ENCODE measurements at places on chromosomes 7 and 10. TPM values are rescaled to one million over a fixed set of nuclear protein-coding genes. Genes with fewer than 3 reads are reported as not detected.

The SPAG6 gene
- total RNA-seq: not detected

The KLF14 gene
- not detected for total RNA-seq

The OIT3 gene
- total RNA-seq: 0.29 TPM

The SEMA3D gene
- 1.7 TPM for total RNA-seq

The CAMK1D gene
- total RNA-seq: 23.8 TPM

The SMARCD3 gene
- 107 TPM for total RNA-seq

The NOS3 gene
- total RNA-seq: 13.1 TPM

The SRI gene
- 83.9 TPM for total RNA-seq

The BBS9 gene
- 9.6 TPM for total RNA-seq

The NUPR2 gene
- not detected for total RNA-seq

The RBP3 gene
- total RNA-seq: not detected

The CYP2C8 gene
- total RNA-seq: 0.34 TPM

The CPEB3 gene
- total RNA-seq: 11.4 TPM

The BMPER gene
- 6.2 TPM for total RNA-seq

The MLXIPL gene
- 14.0 TPM for total RNA-seq

The TMEM229A gene
- total RNA-seq: 0.71 TPM

The STEAP1B gene
- 1.1 TPM for total RNA-seq

The NET1 gene
- total RNA-seq: 36.4 TPM

The PLAU gene
- total RNA-seq: 9.2 TPM

The GIMAP7 gene
- total RNA-seq: 25.0 TPM

The SFXN2 gene
- 3.2 TPM for total RNA-seq

The SH2D4B gene
- total RNA-seq: not detected

The FRMD4A gene
- 44.2 TPM for total RNA-seq

The C10orf90 gene
- total RNA-seq: 0.31 TPM

The CPVL gene
- 12.8 TPM for total RNA-seq

The SPDYE9 gene
- total RNA-seq: not detected

The GNAT3 gene
- not detected for total RNA-seq

The CRHR2 gene
- total RNA-seq: 0.44 TPM

The TMEM196 gene
- not detected for total RNA-seq

The TACR2 gene
- total RNA-seq: 0.24 TPM

The LRRC18 gene
- total RNA-seq: not detected

The PCBD1 gene
- 116 TPM for total RNA-seq

The SCIN gene
- 0.10 TPM for total RNA-seq

The GALNT11 gene
- total RNA-seq: 24.3 TPM

The CALHM3 gene
- not detected for total RNA-seq

The GBX1 gene
- total RNA-seq: not detected

The CDC14C gene
- not detected for total RNA-seq

The AGFG2 gene
- total RNA-seq: 21.0 TPM
